HS-27A (cell line): ENCODE measurements at places on chromosomes 6 and 20.

GRCh38 chr6:55998576-55998975 is 123.2 kb upstream of the BMP5 start:
- DNase-seq = no peak

DNA sequence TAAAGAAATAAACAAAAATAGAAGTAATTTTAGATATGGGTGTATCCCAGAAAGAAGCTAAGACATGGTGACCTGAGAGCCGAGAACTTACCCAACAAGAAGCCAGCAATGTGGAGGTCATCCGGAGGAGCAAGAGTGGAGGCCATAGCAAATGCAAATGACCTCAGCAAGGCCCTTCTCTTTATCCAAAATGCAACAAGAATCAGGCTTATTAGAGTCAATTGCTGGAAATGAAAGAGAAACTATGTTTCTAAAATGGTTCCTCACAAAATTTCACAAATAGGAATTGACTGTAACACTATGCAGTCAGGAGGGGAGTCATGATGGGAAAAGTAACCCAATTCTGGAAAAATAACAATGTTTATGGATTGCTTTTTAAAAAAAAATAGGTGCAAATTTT is 90.4 kb downstream of the TNFAIP3 start:
- DNase-seq = no peak

- DNase-seq = no peak
Measured at GRCh38 chr6:104087765-104088164, 772.0 kb downstream of the HACE1 start.

DNA sequence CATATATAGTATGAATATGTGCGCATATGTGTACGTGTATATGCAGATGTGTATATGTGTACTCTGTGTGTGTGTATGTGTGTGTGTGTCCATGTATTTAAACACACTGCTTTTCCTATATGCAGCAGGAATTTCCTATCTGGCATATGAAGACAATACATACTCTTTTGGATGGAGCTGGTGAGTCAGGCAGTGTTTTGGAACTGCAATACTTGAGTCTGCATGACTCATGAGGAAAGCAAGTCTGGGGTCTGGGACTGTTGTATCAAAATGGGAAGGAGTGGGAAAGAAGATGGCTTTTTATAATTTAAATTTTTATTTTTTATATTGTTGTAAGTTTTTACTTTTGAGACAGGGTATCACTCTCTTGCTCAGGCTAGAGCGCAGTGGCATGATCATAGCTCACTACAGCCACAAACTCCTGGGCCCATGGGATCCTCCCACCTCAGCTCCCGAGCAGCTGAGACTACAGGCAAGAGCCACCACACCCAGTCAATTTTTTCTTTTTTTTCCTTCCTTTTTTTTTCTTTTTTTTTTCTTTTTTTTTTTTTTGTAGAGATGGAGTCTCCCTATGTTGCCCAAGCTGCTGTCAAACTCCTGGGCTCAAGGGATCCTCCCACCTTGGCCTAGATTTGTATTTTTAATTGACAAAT is 72.2 kb downstream of the ATXN1 start:
- peak; percentile 83 for DNase-seq

GRCh38 chr20:16488616-16489015 is 84.6 kb downstream of the KIF16B start:
- no peak for DNase-seq

- no peak for DNase-seq
Measured at GRCh38 chr6:163878698-163879097, 464.2 kb downstream of the QKI start.

DNA sequence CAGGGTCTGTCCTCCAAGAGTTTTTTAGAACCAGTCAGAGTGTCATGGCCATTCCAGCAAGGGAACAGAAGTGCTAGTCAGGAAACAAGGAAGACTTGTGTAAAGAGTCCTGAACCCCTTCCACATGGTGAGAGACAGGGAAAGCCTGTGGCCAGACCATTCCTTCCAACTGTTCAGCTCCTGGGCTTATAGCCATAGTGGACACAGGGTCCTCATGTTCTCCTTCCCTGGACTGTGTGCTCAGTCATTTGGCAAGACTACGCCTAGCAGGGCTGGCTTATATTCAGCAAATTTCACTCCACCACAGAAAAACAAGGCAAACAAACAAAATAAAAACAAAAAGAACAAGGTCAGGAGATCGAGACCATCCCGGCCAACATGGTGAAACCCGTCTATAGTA is 60.5 kb downstream of the NRN1 start:
- DNase-seq = no peak

- no peak for DNase-seq
Measured at GRCh38 chr20:62395311-62396242, 8.7 kb downstream of the RPS21 start.

DNA sequence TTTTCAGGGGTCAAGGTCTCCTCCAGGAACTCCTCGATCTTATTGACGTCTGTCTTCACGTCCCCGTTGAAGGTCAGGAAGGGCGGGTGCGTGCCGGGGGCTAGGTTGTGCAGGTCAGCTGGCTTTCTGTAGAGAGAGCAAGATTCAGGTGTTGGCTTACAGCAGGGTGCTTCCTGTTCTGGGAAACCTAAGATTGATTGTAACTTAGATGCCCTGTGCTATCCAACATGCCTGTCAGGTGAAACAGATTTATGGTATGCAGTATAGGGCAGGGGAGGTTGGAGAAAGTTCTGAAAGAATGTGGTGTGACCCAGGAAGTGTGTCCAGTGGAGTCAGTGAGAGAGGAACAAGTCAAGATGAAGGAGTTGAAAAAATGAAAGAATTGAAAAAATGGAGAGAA is 66.4 kb downstream of the CLIC5 start:
- no peak for DNase-seq

- DNase-seq = no peak
Measured at GRCh38 chr20:17685168-17685567, 3.1 kb upstream of the RRBP1 start.

GRCh38 chr6:158825038-158825950 is 6.1 kb upstream of the EZR start:
- DNase-seq = no peak

GRCh38 chr6:15977050-15977449 is 151.8 kb upstream of the MYLIP start:
- no peak for DNase-seq

- no peak for DNase-seq
Measured at GRCh38 chr6:16633465-16633864, 127.8 kb downstream of the ATXN1 start.

GRCh38 chr6:43862925-43863324 is 92.9 kb downstream of the VEGFA start:
- no peak for DNase-seq

DNA sequence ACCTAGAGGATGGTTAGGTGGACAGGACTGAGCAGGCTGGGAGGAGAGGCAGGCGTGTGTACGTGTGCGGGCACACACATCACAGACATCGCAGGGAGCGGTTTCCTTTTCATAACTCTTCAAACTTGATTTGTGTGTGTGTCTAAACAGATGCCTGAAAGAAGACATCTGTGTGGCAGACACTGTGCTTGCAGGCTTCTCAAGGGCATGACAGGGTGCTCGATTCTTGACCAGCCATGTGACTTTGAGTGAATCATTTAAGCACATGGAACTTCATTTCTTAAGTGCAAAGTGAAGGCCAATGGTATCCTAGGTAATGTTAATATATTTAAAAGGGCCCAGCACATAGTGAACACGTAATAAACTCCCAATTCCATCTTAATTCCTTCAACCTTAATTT is 186.5 kb downstream of the SCP2D1 start:
- DNase-seq = no peak

DNA sequence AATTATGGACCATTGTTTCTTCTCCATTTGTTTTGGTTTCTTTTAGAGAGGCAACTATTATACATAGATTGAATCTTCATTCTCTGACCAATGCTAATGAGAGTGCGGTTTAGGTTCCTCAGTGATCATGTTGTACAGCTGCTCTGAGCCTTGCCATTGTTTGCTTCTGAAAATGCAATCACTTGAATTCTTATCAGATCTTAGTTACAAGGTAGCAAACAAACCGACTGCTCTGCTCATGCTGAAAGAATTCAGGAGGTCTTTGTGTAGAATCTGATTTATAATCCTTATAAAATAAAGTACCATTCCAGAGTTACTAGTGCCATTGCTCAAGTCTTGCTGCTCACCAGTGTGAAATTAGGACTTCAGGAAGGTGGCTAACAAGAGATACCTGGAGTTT is 569.1 kb upstream of the ID4 start:
- DNase-seq = no peak

GRCh38 chr20:34262488-34263288 is 21.5 kb downstream of the ASIP start:
- no peak for DNase-seq

GRCh38 chr20:34420146-34420545 is 57.1 kb downstream of the ITCH start:
- DNase-seq = no peak

GRCh38 chr20:14700639-14700960 is 363.2 kb upstream of the FLRT3 start:
- DNase-seq = peak; percentile 65

GRCh38 chr20:44517454-44517853 is 4.4 kb downstream of the SERINC3 start:
- no peak for DNase-seq

DNA sequence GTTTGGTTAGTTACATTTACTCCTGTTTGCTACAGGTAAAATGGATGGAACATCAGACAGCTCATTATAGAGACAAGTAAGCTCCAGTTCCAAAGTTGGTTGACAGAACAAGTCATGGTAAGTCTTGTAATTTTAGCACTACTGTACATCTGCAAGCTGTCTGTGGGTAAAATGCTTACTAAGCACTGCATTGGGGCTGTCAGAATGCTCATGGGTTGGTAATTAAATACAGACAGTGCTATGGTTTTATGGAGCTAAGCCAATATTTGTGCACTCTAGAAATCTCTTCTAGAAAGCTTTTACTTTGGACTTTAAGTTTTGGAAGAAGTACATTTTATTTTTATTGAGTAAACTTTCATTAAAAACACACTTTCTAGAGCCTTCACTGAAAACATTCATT is 419.2 kb upstream of the MMS22L start:
- DNase-seq = no peak

GRCh38 chr20:43992885-43993284 is 78.2 kb downstream of the TOX2 start:
- DNase-seq = no peak

DNA sequence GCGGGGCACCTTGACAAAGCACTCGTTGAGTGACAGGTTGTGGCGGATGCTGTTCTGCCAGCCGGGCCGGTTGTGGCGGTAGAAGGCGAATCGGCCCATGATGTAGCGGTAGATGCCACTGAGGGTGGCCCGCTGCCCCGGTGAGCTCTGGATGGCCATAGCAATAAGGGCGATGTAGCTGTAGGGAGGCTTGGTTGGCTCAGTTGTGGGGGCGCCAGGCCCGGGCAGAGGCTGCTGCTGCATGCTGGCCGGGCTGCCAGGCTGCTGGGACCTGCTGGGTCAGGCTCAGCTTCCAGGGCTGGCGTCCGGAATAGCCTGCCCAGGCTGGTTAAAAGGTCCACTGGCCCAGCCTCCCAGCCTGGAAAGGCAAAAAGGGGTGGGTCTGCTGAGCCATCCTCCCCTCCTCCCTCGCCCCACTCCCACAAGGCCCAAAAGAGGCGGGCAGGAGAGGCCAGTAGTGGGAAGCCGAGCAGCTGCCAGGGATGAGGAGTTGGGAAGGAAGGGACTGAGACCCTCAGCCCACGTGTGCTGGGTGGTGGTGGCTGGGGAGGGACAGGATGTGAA is at the start of gene FOXS1:
Gene FOXS1, minus strand, starts transcription at position 305 of the 564 bp plus-strand sequence. Its CDS starts 62 bp downstream, at position 243.
- DNase-seq = no peak

GRCh38 chr6:137181891-137182653 is 8.6 kb upstream of the IL22RA2 start:
- DNase-seq = no peak

DNA sequence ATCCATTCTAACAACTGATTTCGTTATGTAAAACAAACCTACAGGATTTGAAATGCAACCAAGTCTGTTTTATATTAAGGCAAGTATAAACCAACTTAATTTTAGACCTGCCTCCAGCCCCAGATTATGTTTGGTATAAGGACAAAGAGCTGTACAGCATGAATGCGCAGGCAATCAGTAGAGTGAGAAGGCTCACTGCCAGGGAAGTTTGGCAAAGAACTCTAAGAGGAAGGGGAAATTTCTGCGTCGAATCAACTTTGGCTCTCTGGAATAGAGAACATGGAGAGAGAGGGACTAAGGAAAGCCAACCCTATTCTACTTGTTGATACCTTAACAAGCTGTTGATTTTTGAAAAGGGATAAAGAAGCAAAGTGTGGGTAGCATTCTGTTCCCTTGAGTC is 96.9 kb upstream of the FOXO3 start:
- DNase-seq = no peak

DNA sequence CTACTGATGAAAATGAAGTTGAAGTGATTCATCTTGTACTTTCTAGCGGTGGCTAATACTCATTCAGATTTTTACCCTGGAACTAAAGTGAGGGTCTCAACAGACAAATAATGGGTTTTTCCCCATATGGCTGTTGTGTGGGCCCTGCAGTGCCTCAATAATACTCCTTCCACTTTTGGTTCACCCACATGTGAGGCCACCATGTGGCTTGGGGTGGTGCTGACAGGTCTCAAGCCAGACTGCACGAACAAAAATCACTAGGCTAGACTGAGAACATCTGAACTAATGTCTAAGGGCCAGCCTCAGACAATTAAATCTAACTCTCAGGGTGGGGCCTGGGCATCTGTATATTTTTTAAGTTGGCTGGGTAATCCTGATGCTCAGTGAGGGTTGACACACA is 7.9 kb upstream of the COL12A1 start:
- DNase-seq = no peak

DNA sequence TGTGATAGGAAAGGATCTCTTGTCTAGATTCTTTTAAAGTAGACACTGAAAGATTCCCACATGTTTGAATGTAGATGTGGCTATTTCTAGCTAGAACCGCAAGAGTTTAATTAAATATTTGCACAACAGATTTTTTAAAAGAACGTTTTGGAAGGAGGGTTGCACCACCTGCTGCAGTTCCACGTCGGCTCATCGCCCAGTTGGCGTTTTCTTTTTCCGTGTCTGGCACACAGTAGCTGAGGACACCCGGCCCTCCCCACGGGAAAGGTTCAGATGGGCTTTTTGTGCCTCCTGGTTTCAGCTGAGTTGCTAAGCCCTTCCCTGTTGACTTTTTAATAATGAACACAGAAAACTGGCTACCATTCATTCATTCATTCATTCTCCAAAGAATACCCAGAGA is 41.8 kb upstream of the DOK5 start:
- no peak for DNase-seq

DNA sequence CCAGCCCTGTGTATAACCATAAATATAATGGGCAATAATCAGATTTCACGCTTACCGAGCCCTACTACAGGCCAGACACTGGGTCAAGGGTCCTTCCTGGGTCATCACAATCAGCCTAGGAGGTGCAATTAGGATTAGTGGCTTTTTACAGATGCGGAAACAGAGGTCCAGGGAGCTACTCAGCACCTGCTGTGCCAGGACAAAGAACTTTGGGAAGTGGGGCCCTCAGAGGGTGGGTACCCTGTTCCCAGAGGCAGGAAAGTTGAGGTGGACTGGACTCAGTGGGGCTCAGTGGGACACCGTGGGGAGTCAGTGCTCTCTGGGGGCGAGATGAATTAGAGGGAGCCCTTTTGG is 77.2 kb downstream of the CEBPB start:
- no peak for DNase-seq

GRCh38 chr20:16518784-16519084 is 54.5 kb downstream of the KIF16B start:
- no peak for DNase-seq
